ENCODE measurements at places on chromosomes 2 and 18. TPM values are rescaled to one million over a fixed set of nuclear protein-coding genes. Genes with fewer than 3 reads are reported as not detected.
A peak's percentile ranks its signal among the peaks of the same experiment; 100 is the strongest.

EMILIN2 gene
- 11.3 TPM for total RNA-seq

DNA sequence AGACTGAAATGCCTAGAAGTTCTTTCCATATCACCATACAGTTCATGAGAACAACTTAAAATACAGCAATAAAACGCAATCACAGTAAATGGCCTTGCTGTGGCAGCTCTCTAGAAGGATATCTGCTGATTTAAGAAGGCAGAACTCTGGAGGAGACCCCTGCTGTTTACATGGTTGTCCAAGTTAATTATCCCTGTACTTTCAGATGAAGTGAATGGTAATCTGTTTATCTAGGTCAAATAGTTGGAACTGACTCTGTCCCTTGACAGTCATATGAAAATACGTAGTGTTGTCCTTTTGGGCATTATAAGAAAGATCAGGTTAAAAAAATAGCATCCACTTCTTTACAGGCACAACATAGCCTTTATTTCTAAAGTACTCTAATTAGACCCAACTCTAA is 115.6 kb downstream of the COLEC12 start:
- DNase-seq: no peak
- H3K4me3 ChIP-seq: no peak overlapping the region
- H3K27ac ChIP-seq: no peak overlapping the region
- no peaks in the 10 kb centered on the region for H3K27me3 ChIP-seq
- no peaks in the 10 kb centered on the region for H3K4me1 ChIP-seq

UGT1A4 gene
- 2.6 TPM for total RNA-seq

GRCh38 chr2:36367895-36368353 is 12.3 kb downstream of the CRIM1 start:
- H3K36me3 ChIP-seq: no peaks in the 10 kb centered on the region
- no peaks in the 10 kb centered on the region for H3K27me3 ChIP-seq
- H3K4me1 ChIP-seq: peaks cover 78% of the 10 kb centered on the region
- no peak for DNase-seq
- H3K27ac ChIP-seq: peak overlapping the region; percentile 76

TMEM178A gene
- 2.9 TPM for total RNA-seq

SAG gene
- total RNA-seq: not detected

- no peak overlapping the region for H3K27ac ChIP-seq
Observed at GRCh38 chr2:28616396-28616999, 120.6 kb downstream of the PLB1 start.

GRCh38 chr2:65061910-65062339 is 5.7 kb downstream of the CEP68 start:
- peak overlapping the region; percentile 76 for H3K27ac ChIP-seq
- H3K4me1 ChIP-seq: peaks cover 90% of the 10 kb centered on the region

POMC gene
- 2.6 TPM for total RNA-seq

COBLL1 gene
- 36.2 TPM for total RNA-seq

DNA sequence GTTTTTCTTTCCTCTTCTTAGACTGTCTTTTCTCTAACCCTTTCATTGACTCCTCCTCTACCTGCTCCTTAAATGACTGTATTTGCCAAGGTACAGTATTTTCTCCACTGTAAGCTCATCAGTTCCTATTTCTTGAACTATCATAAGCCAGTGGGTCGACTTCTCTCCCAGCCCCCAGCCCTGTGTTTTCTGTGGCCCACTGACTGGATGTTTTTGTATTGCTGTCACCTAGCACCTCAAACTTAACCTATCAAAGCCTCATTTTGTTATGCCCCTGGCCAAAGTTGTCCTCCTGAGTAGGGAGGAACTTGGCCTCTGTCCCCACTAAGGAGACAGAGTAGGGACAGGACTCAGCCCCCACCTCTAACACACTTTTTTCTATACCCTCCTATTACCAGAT is 65.4 kb upstream of the CABLES1 start:
- no peak overlapping the region for H3K4me3 ChIP-seq
- no peaks in the 10 kb centered on the region for H3K27me3 ChIP-seq
- H3K27ac ChIP-seq: no peak overlapping the region
- no peaks in the 10 kb centered on the region for H3K4me1 ChIP-seq

- H3K27ac ChIP-seq: no peak overlapping the region
- DNase-seq: no peak
- H3K4me3 ChIP-seq: no peak overlapping the region
- H3K36me3 ChIP-seq: no peaks in the 10 kb centered on the region
- H3K27me3 ChIP-seq: no peaks in the 10 kb centered on the region
Observed at GRCh38 chr2:197992482-197993133, 188.2 kb downstream of the PLCL1 start.

GRCh38 chr2:234846599-234847363 is 105.0 kb upstream of the SH3BP4 start:
- H3K36me3 ChIP-seq: no peaks in the 10 kb centered on the region
- no peaks in the 10 kb centered on the region for H3K4me1 ChIP-seq
- no peak overlapping the region for H3K4me3 ChIP-seq
- no peaks in the 10 kb centered on the region for H3K27me3 ChIP-seq

GRCh38 chr2:173792166-173792565 is 173.0 kb downstream of the SP3 start:
- H3K27me3 ChIP-seq: no peaks in the 10 kb centered on the region
- no peaks in the 10 kb centered on the region for H3K4me1 ChIP-seq
- no peak overlapping the region for H3K4me3 ChIP-seq
- H3K27ac ChIP-seq: no peak overlapping the region
- no peak for DNase-seq

DNA sequence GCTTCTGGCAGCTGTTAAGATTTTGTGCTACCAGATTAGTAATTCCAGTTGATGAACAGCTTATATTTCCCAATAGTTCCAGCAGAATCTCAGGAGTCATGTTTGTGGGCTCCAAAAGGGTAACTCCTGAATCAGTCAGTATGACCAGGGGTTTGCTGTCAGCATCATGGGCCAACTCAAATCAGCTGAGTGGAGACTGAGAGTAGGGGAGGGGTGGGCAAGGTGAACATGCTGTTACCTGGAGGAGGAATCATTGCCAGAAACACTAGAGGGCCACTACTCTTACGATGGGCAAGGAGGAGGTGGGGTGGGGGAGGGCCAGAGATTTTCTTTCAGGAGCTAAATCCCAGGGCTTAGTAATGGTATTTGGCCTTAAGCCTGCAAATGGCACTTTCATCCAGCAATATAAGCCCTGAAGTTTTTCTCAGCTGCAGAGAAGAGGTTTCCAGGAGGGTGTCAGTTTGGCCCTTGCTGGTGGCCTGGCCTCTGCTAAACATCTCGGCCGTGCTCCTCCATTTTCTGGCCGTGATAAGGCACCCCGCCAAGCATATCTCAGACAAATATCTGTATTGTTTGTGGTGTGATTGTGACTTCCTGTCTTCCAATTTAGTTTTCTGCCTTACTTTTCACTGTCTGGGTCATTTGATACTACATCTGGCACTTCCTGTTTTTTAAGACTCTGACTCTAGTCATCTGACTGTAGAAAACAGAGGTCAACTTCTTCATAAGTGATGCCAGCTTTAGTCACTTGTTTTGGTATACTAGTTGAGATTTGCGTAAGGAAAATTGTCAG is 120.5 kb upstream of the CXCR4 start:
- H3K36me3 ChIP-seq: no peaks in the 10 kb centered on the region
- H3K4me1 ChIP-seq: peaks cover 9% of the 10 kb centered on the region
- DNase-seq: no peak
- H3K27ac ChIP-seq: peak overlapping the region; percentile 35
- no peaks in the 10 kb centered on the region for H3K27me3 ChIP-seq

DNA sequence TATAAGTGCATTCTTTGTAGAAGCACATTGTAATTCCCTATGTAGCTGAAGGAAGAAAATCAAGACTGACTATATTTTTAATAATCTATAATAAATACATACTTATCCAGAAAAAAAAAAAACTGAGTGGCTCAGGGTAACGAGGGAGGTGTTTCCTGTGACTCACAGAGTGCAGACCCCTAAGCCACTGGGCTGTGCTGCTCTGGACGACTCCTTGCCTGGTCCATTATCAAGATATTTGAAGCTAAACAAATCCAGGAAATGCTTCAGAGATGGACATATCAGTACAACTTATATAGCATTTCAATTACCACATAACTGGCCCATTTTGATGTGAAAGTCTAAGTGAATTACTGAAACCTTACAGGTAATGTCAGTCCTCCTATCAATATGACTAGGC is 80.6 kb downstream of the PIGN start:
- H3K27me3 ChIP-seq: no peaks in the 10 kb centered on the region
- H3K4me1 ChIP-seq: no peaks in the 10 kb centered on the region
- DNase-seq: no peak
- no peak overlapping the region for H3K4me3 ChIP-seq
- no peak overlapping the region for H3K27ac ChIP-seq
- H3K36me3 ChIP-seq: peaks cover 5% of the 10 kb centered on the region

COL3A1 gene
- 72.2 TPM for total RNA-seq

GRCh38 chr2:71784734-71785511 is 331.6 kb downstream of the DYSF start:
- peaks cover 10% of the 10 kb centered on the region for H3K4me1 ChIP-seq
- H3K4me3 ChIP-seq: no peak overlapping the region
- peaks cover 5% of the 10 kb centered on the region for H3K27me3 ChIP-seq
- no peaks in the 10 kb centered on the region for H3K36me3 ChIP-seq

GRCh38 chr2:8488001-8488738 is 193.7 kb upstream of the ID2 start:
- DNase-seq: peak; percentile 60
- no peaks in the 10 kb centered on the region for H3K27me3 ChIP-seq
- no peak overlapping the region for H3K4me3 ChIP-seq
- H3K27ac ChIP-seq: no peak overlapping the region
- no peaks in the 10 kb centered on the region for H3K36me3 ChIP-seq

DNA sequence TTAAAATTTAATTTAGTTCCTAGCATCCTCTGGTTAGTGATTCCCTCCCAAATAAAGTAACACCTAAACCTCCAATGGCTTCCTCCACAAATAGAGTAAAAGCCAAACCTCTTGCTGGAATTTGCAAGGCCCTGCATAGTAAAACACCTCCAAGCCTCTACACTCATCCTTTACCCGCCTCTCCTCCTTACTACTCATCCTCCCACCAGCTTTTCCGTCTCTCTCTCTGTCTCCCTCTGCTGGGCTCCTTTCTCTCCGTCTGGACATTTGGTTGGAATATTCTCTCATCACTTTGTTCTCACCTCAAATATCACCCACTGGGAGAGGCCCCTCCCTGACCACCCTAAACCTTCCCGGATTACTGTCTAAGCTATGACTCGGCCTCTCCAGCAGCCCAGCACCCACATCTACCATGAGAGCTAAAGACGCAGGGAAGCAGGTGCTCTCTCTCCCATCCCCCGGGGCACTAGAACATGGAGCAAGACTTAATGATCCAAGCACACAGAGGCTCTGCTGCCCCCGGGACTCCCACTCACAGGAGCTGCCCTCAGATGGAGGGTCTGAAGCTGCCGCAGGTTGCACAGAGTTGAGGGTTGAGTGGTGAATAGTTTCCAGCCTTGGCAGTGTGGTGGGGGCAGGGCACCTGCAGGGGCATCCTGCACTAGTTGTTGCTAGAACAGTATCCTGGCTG is 167.2 kb downstream of the FBXO15 start:
- no peaks in the 10 kb centered on the region for H3K27me3 ChIP-seq
- no peaks in the 10 kb centered on the region for H3K4me1 ChIP-seq

DNA sequence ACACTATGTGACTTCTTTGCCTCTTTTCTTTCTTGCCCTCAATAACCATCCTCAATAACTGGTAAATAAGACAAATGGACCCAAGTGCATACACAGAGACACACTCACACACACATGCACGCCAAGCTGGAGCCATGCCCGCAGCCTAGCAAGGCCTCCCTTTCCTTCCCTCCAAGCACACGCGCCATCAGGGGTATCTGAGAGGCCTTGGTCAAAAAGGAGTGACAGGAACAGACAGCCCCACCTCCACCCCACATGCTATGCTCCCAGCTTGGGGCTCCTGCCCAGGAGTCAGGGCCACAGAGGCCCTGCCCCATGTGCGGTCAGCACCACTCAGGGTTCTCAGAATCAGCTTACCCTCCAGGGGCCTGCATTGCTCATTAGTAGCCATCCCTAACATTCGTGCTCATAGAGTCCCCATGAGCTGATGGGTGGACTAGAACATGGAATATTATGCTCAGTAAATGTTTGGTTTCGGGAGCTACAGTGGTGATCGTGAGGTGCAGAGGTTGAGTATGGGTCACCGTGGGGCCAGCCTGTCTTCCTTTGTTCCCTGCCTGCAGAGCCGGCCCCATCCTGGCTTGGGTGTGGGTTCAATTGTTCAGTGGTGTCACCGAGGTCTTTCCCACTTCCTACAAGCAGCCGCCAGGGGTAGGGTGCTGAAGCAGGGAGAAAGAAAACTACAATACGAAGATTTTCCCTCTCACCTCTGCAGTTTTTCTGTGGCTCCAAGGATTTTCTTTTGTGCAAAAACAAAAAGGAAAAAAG is 158.2 kb upstream of the RAB12 start:
- no peak overlapping the region for H3K27ac ChIP-seq
- no peaks in the 10 kb centered on the region for H3K27me3 ChIP-seq
- H3K36me3 ChIP-seq: no peaks in the 10 kb centered on the region
- no peak overlapping the region for H3K4me3 ChIP-seq
- DNase-seq: no peak

GRCh38 chr2:231472816-231473215 is 8.5 kb upstream of the NCL start:
- H3K36me3 ChIP-seq: no peaks in the 10 kb centered on the region
- no peaks in the 10 kb centered on the region for H3K4me1 ChIP-seq
- H3K27ac ChIP-seq: no peak overlapping the region
- H3K4me3 ChIP-seq: no peak overlapping the region
- H3K27me3 ChIP-seq: no peaks in the 10 kb centered on the region

- H3K27ac ChIP-seq: no peak overlapping the region
- no peak overlapping the region for H3K4me3 ChIP-seq
- peaks cover 25% of the 10 kb centered on the region for H3K27me3 ChIP-seq
- H3K36me3 ChIP-seq: no peaks in the 10 kb centered on the region
- H3K4me1 ChIP-seq: peaks cover 14% of the 10 kb centered on the region
Observed at GRCh38 chr2:222670191-222671038, 1.0 kb upstream of the MOGAT1 start.

DNA sequence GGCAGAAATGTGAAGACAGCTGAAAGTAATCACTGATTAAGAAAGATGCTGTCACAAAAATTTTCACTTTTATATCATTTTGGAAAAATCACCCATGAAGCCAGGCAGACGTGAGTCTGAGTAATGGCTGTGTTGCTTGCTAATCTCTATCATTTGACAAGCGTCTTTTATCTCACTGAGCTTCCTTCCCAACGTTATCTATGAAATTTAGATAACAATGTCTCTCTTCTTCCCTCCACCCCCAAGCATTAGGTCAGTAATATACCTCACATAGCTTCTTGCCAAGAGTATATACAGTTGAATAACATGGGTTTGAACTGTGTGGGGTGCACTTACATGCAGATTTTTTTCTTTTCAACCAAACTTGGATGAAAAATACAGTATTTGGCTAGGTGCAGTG is 388.6 kb upstream of the NRXN1 start:
- no peak for DNase-seq
- H3K4me3 ChIP-seq: no peak overlapping the region
- H3K36me3 ChIP-seq: no peaks in the 10 kb centered on the region
- H3K27me3 ChIP-seq: no peaks in the 10 kb centered on the region
- no peaks in the 10 kb centered on the region for H3K4me1 ChIP-seq

ESPNL gene
- not detected for total RNA-seq

PXDN gene
- 9.4 TPM for total RNA-seq

Data from suprapubic skin (tissue), 4 donors.